Tibial nerve (tissue), 4 donors: ENCODE measurements at places on chromosomes 12 and 14. TPM values are rescaled to one million over a fixed set of nuclear protein-coding genes. Genes with fewer than 3 reads are reported as not detected.

Gene TOMM20L
- not detected for total RNA-seq

Gene LRP1-AS
- not detected for total RNA-seq

Gene SYT1
- total RNA-seq: 4.1 TPM

Gene SELPLG
- 15.1 TPM for total RNA-seq

Gene SLC39A2
- not detected for total RNA-seq

Gene COX8C
- total RNA-seq: not detected

Gene REM2
- 0.42 TPM for total RNA-seq

Gene CFAP73
- total RNA-seq: not detected

Gene SLCO1B3
- total RNA-seq: 6.6 TPM

Gene FBXW8
- 27.8 TPM for total RNA-seq

Gene A2M
- 183 TPM for total RNA-seq

Gene TMPRSS12
- not detected for total RNA-seq

Gene LMNTD1
- not detected for total RNA-seq

Gene GPR137C
- 0.22 TPM for total RNA-seq

Gene CCDC63
- not detected for total RNA-seq

Gene MYO1A
- total RNA-seq: 0.30 TPM

Gene ENO2
- total RNA-seq: 14.7 TPM

Gene TAS2R31
- 17.3 TPM for total RNA-seq

Gene SOAT2
- 0.30 TPM for total RNA-seq

Gene DNAI7
- total RNA-seq: 0.21 TPM

Gene GPD1
- 829 TPM for total RNA-seq

Gene RASSF9
- 3.5 TPM for total RNA-seq

Gene CD63
- total RNA-seq: 478 TPM

Gene CAPZA3
- not detected for total RNA-seq

Gene DEGS2
- total RNA-seq: 2.2 TPM

Gene RPL6
- 947 TPM for total RNA-seq

Gene TFCP2
- total RNA-seq: 13.5 TPM

Gene C12orf50
- total RNA-seq: 0.66 TPM

Gene CLEC6A
- total RNA-seq: not detected

Gene KRT71
- not detected for total RNA-seq

Gene SLC5A8
- not detected for total RNA-seq

Gene CCDC177
- not detected for total RNA-seq

Gene KRT72
- not detected for total RNA-seq

Gene TBX5
- not detected for total RNA-seq

Gene DPPA3
- total RNA-seq: not detected

Gene LBHD2
- not detected for total RNA-seq

Gene PRPH
- total RNA-seq: 0.84 TPM

Gene PLXNC1
- 20.8 TPM for total RNA-seq

Gene PTPRO
- total RNA-seq: 2.5 TPM

Gene CSAD
- total RNA-seq: 84.3 TPM

Gene SIX4
- 2.6 TPM for total RNA-seq

Gene AKAP3
- 0.30 TPM for total RNA-seq

Gene CAPRIN2
- total RNA-seq: 71.7 TPM
